Gastroesophageal sphincter (tissue), 4 donors: ENCODE measurements at places on chromosomes 6 and 20. TPM values are rescaled to one million over a fixed set of nuclear protein-coding genes. Genes with fewer than 3 reads are reported as not detected.

DNA sequence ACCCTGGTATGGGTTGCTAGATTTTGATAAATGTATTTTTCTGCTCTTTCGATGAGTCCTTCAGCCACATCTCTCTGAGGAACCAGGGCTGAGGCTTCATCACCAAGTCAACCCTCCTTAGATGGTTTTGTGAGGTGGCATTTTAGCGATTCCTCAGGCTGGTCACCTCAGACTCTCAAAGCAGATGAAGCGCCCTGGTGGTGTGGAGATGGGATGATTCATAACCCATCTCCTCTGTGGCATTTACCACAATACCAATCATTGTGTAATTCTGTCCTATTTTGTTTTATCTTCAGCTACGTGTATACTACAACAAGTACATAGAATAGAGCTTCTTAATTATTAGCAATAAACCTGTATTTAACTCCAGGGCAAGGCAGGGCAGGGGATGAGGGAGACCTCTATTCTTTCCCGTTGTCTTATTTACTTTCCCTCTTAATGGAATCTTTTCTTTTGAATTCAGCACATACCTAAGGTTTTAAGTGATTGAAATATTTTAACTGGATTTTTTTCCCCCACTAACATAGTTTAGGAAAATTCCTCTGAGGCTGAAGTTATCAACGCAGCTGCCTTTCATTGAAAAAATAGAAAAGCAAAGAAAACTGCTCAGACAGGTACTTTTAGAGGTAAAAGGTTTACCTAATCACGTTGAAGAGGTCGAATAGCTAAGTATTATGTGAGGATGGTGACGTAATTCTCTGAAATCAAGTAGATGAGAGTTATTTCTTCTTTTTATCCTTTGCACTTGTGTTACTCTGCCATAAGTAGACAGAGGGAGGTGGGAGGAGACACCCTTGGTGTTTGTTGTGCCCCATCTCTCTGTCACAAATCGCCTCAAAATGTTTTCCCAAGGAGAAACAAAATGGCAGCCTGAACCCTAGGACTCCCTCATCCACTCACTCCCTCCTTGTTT lies 57.4 kb upstream of the EDN3 start:
- no peak for ATAC-seq

GRCh38 chr6:167872538-167873210 lies 46.0 kb downstream of the AFDN start:
- no peak for ATAC-seq

Gene WFDC5
- total RNA-seq, result not detected

DNA sequence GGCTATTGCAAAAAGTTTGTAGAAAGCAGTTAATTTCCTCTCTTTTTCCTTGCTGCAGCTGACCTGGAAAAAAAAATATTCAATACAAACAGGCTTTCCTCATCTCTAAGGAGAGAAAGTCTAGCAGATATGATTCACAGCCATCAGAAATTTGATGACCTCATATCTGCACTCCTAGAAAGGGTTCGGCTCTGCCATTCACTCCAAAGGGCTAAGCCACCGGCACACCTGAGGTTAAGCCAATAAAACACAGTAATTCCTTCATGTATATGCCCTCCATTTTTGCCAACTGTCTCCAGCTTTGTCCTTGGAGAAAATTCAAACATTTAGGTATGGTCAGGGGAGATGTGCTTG lies 18.7 kb upstream of the LY86 start:
- ATAC-seq, result no peak

DNA sequence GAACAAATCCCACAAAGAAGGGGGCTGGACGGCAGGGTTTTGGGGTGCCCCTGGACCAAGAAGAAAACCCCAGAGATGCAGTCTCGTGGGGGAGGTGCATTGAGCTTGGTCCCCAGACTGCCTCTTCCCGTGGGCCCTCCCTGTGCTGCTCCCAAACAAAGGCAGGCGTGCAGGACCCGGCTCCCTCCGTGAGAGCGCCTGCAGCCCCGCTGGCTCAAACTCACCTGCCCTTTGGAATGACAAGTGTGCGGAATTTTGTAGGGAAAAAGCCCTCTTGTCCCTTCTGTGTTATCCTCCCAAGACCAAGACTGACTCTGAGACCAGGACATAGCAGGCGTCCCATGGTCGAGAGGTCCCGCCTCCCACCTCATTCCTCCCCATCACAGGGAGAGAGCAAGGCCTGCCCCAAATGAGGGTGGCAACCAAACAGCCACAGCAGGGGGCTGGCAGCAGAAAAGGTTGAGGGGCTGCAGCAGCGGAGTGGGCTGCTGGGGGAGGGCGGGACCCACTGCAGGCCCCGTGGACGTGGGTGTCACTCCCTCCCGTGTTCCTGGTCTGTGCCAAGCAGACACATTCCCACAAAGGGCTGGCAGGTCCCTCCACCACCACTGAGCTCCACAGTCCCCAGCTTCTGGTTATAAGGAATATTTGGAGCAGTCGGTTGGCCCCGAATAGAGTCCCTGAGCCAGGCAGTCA lies 5.6 kb upstream of the FRMD1 start:
- no peak for ATAC-seq

Gene APMAP
- 42.9 TPM for total RNA-seq
